Gastrocnemius medialis (tissue), 4 donors: ENCODE measurements at places on chromosomes 13 and 19.

DNA sequence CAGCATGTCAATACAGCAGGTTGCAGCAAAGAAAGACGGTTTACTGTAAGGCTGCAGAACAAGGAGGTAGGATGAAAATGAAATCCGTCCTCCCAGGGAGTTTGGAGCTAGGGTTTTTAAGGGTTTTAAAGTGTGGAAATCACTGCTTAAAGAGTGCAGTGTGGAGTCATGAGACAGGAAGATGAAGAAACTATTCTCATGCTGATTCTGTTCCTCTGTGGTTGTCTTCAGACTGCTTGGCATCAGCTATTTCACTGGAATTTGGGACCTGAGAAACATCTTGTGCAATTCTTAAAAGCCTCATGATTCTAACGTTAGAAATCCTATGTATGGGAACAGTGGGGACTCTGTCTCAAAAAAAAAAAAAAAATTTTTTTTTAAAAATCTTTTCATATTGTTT is 11.4 kb downstream of the ZNF331 start:
- no peak for DNase-seq

- DNase-seq: no peak
Measured at GRCh38 chr19:29940971-29941585, 961 bp upstream of the URI1 start.

DNA sequence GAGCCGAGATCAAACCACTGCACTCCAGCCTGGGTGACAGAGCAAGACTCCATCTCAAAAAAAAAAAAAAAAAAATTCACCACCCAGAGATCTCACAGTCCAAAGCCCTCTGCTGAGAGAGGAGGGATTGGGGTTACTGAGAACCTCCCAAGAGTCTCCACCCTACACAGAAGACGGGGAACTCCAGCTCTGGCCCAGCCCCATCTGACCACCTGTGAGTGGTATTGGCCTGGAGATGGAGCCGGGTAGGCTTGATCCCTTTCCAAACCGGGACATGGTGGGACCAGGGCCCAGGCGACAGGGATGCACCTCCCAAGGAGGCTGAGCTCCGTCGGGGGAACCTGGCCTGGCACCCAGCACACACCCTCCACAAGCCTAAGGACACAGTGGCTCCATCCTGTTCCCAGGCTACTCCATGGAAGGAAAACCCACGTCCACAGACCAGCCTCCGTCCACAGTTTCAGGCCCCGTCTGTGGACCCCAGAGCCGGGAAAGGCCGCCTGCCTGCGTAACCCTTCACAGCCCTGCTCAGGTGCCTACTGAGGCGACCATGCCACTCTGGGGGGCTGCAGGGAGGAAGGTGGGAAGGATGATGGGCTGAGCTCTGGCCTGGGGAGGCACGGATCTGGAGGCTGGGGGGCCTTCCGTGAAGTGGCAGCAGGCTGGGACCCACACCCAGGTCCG is 1.8 kb downstream of the TMEM259 start:
- no peak for DNase-seq

- no peak for DNase-seq
Measured at GRCh38 chr19:9381361-9381785, 18.6 kb downstream of the ZNF177 start.

- peak; percentile 28 for DNase-seq
Measured at GRCh38 chr19:5913739-5914357, at the start of gene CAPS. CAPS (plus strand) TSS chr19:5914254; CDS start chr19:5914407, 153 bp downstream.

- DNase-seq: no peak
Measured at GRCh38 chr19:8342316-8342683, 762 bp downstream of the KANK3 start.

- DNase-seq: no peak
Measured at GRCh38 chr19:37079238-37079637, 1.0 kb downstream of the ZNF420 start.

DNA sequence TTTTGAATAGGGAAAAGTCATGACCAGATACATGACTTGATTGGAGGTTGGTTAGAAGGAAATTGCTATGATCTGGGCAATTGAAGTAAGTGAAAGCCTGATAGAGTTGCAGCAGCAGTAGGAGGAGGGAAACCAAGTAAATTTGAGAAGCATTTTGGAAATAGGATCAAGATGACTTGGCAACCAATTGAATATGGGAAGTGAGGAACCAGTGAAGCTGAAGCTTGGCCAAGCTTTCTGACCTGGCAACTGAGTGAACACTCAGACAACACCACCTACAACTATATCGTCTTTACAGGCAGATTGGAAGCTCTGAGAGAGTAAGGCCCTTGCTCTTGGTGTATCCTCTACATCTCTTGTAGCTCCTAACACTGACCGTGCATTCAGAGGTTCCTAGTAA is 16.2 kb upstream of the KATNAL1 start:
- no peak for DNase-seq

- DNase-seq: no peak
Measured at GRCh38 chr19:13057147-13057572, 45.5 kb downstream of the LYL1 start.

DNA sequence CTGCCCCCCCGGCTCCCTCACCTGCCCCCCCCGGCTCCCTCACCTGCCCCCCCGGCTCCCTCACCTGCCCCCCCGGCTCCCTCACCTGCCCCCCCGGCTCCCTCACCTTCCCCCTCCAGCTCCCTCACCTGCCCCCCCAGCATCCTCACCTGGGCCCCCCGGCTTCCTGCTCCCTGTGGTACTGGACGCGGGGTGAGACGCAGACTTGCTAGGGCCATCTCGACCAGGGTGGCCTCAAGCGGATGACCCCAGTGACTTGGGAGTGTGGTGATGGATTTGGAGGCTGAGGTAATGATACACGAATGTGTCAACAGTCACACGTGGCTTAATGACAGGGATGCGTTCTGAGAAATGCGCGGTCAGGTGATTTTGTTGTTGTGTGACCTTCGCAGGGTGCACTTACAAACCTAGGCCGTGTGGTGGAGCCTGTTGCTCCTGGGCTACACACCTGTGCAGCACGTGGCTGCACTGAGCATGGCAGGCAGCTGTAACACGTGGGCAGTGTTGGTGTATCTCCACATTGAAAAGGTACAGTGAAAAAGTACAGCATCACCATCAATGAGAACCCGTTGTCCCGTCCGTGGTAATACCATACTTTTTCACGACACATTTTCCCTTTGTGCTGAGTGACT is 197.8 kb downstream of the TEX29 start:
- no peak for DNase-seq

GRCh38 chr19:30848636-30849425 is 476.6 kb downstream of the ZNF536 start:
- DNase-seq: no peak

DNA sequence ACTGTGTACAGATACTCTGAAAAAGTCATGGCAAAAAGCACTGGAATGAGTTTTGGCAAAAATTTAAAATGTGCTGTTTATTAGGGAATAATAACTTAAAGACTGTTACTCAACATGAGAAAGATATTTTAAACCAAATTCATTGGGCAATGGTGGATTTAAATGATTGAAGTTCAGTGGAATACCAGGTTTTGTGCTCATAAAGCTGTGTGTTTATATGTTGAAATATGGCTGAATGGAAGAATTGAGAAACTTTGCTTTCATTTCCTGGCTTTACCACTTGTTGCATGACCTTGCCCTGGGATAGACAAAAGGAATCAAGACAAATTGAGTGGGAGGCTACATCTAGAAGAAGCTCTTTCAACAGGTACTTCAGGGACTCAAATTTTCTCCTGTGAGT is 246.4 kb downstream of the GPC5 start:
- DNase-seq: no peak

DNA sequence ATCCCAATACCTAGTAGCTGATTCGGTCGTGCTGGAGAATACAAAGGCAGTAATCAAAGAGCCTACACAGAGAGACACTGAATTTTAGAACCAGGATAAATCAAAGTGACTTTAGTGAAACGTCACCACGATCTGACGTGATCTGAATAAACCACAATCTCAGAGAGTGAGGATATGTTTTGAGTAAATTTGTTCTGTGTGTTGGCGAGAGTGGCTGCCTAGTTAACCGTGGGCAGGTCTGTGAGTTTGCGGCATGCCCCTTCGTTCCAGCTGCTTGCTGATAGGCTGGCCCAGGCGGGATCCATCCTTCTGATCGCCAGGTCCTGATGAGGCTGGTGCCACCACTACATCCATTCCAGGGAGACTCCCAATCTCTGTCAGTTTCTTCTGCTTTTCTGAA is 40.4 kb downstream of the LRCH1 start:
- no peak for DNase-seq

DNA sequence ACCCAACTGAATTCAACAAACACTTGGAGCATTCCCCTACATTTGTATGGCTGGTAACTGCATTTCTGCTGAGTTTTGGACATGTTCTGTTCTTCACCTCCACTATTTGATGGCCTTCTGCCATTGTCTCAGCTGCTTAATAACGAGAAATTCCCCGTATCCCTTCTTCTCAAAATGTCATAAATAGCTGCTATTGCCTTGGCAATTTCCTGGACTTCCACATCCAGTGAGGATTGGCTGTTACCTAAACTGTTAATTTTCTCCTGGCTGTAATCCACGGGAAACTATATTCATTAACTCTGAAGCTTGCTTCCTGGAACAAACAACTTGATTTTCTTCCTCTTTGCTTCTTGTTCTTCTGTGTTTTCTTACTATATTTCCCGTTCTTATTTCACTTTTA is 69.5 kb upstream of the TDRD3 start:
- no peak for DNase-seq

GRCh38 chr13:77325371-77325980 is 1.4 kb downstream of the MYCBP2 start:
- DNase-seq: no peak

DNA sequence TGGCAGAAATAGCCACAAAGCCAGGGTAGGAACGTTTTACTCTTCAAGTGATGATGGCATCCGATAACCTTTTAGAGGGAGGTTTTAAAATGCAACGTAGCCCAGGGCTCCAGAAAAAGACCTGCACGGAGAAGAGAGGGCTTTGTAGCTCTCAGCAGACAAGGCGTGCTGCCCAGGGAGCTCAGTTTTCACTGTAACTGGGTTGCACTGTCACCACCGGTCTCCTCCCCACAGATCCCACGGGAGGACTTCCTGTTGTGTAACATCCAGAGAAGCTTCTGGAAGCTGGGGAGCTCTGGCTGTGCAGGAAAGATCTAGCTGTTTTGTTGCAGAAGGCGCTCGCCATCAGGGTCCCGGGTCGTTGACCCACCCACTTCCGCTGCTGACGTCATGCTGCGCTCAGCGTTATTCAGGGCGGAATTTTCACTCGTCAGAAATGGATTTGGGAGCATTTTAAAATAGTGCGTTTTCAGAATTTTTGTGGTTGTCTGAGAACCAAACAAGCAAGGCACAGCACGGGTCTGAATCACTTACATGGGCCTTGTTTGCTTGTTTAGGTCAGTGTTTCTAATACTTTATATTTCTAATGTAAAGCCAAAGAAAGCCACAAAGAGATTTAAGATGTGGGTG is 50.8 kb downstream of the ATP11A start:
- DNase-seq: peak; percentile 89

GRCh38 chr13:20080377-20081164 is 80.3 kb downstream of the GJA3 start:
- no peak for DNase-seq

GRCh38 chr13:82010780-82011179 is 1669.9 kb upstream of the SPRY2 start:
- no peak for DNase-seq

- DNase-seq: no peak
Measured at GRCh38 chr13:87536899-87537298, 134.3 kb upstream of the SLITRK5 start.

DNA sequence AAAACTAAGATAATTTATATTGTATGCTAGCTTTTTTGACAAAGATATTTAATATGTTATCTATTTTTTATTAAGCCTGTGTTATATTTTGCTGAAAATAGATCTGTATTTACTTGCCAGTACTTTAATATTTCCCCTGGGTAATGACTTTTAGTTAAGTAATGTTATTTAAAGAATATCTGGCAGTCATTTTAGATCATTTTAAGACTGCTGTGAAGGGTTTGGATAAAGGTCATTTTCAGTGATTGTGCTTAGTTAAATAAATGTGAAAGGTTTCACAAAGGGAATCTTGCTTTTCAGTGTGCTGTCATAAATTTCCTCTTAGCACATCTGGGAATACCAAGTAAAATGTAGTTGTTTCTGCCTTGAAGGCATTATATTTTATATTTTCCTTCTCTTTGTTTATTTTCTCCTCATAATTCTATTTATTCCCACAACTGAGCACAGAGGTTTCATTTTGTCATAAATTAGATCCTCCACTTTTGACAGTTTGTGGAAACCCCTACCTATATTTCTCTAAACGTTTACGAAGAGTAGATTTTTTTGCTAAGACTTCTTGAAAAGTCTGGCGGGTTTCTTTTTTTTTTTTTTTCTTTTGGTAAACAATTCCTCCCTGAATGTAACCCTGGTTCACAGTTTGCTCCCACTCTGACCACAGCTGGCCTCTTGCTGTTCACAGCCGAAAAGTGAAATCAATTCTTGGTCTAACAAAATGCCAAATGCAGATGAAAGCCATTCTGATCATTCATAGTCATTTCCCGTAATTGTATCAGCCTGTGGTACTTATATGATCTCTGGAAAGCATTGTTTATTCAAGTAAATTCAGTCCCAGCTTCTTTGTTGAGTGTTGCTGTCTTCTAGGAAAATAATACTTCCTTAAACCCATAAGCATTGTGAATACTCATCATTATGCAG is 87.8 kb downstream of the MAB21L1 start:
- no peak for DNase-seq

GRCh38 chr13:98994896-98995295 is 17.0 kb upstream of the DOCK9 start:
- no peak for DNase-seq

- no peak for DNase-seq
Measured at GRCh38 chr13:60679131-60679530, 282.1 kb downstream of the TDRD3 start.

DNA sequence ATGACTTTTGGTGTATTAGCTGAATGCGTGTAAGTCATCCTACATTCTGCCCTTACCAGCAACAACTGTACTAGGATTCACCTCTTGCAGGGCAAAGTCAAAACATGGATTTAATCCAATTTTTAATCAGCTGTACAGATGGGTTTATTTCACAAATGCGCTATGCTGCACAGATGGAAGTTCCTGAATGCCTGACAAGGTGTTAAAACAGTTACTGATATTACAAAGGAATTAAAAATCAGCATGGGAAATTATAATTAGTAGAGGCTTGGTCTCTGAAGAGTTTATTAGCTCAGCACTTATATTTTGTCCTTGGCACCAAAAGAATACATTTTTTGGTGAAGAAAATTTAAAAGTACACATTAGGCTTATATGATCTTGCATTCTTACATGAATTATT is 448.9 kb downstream of the PCDH9 start:
- DNase-seq: no peak

GRCh38 chr19:21147540-21147939 is 5.7 kb downstream of the ZNF431 start:
- no peak for DNase-seq
